RCC 7860 (cell line): ENCODE measurements at places on chromosomes 12 and 14.
A peak's percentile ranks its signal among the peaks of the same experiment; 100 is the strongest.

- DNase-seq = no peak
Measured at GRCh38 chr12:58196971-58197370, 255.6 kb downstream of the ATP23 start.

- peak; percentile 51 for DNase-seq
Measured at GRCh38 chr12:27821259-27821973, 41.4 kb upstream of the MANSC4 start.

GRCh38 chr12:96219700-96220206 is 25.6 kb downstream of the ELK3 start:
- DNase-seq = peak; percentile 97

GRCh38 chr12:5140190-5140589 is 96.5 kb downstream of the KCNA5 start:
- DNase-seq = no peak

GRCh38 chr14:51484485-51484884 is 167.2 kb upstream of the FRMD6 start:
- no peak for DNase-seq
